ENCODE measurements at places on chromosomes 16 and 17.

DNA sequence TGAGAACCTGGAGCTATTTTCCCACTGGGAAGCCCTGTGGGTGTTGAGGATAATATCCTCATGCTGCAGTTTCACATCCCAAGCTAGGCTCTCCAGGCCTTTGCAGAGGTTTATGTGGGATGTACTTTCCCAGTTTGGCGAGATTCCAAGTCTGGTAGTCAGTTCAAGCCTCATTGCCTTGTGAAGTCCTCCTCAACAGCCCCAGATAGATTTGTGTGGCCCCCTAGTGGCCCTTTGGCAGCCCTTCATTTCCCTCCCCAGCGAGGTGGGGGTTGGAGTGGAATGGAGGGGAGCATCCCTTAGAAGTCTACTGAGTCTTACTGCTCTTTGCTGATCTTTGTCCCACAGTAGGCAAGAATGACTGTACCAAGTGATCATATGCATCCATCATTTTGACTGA lies 137.9 kb downstream of the CDH11 start:
- no peak for DNase-seq

GRCh38 chr16:24446189-24446588 lies 93.2 kb upstream of the RBBP6 start:
- DNase-seq, result no peak

GRCh38 chr17:58436805-58437239 lies 19.5 kb upstream of the RNF43 start:
- no peak for DNase-seq

DNA sequence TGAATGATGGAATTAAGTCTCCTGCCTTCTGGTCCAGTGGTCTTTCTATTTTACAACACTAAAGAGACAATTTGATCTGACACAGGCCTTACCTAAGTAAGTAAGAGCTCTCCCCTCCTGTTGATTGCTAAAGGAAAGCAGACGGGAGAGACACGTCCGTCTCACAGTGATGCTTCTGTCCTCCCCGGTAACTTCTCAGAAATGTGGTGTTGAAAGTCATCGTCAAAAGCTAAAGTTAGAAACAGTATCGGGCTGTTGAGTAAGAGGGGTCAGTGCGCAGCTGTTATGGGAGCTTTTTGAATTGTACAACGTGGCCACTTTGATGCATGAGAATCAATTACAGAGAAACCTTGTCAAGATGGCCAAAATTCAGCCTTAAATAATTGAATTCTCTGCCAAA lies 1.9 kb upstream of the RBFOX1 start:
- DNase-seq, result no peak

DNA sequence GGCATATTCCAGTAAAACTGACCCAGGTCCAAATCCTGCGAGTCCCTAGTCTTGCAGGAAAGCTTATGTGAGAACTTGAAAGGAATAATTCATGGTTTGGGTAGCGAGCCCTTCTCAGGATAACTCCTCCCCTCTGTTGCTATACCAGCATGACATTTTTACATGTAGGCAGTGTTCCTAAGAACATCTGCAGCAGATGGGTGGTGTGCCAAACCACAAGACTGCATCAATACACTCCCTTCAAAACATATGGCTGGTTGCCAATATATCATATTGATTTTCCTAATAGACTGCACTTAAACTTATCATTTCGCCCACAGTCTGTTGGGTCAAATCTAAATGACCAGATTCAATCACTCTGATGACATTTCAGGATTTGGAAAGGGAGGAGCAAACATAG lies 19.9 kb downstream of the PSME3IP1 start:
- DNase-seq, result no peak

GRCh38 chr17:36938566-36939051 lies 1.3 kb downstream of the LHX1 start:
- no peak for DNase-seq

DNA sequence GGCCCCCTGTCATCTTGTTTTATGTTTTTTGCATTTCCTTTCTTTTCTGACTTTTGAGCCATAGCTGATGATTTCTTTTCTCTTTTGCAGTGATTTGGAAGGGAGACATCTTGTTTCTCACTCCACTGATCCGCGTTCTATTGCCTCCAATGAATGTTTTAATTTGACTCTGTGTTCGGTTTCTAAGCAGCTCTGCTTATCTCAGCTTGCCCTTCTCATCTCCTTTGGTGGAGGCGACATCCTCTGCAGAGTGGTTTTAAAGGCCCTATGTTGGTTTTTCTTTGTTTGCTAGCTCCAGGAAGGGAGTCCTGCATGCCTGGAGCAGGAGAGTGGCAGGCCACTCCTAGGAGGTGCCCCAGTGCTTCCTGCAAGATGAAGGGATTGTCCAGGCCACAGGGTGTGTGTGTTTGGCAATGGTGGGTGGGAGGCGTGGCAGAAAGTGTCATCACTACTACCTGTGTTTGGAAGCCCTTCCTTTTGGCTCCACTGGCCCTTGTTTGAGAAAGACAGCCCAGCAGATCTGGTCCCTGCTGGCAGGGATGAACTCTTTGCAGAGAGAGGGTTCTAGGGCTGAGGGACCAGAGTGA lies 13.6 kb downstream of the SMPD3 start:
- DNase-seq, result peak; percentile 27

DNA sequence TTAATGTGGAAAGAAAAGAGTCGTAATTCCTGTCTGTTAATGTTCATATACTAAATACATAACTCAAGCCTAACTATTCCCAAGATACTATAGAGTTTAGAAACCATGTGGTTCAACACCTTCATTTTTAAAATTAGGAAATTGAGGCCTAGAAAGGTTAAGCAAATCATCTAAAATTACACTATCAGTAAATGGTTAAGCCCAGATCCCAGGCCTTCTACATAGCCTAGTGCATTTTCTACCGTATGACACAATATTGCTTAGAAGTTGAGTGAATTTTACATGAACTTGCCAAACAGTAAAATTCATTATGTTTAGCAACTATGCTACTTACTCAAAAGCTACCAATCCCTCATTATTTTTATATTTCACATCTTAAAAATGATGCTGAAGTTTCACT lies 6.8 kb downstream of the NACA2 start:
- no peak for DNase-seq

- no peak for DNase-seq
Measured at GRCh38 chr17:6514371-6514770, 42.0 kb downstream of the PITPNM3 start.

DNA sequence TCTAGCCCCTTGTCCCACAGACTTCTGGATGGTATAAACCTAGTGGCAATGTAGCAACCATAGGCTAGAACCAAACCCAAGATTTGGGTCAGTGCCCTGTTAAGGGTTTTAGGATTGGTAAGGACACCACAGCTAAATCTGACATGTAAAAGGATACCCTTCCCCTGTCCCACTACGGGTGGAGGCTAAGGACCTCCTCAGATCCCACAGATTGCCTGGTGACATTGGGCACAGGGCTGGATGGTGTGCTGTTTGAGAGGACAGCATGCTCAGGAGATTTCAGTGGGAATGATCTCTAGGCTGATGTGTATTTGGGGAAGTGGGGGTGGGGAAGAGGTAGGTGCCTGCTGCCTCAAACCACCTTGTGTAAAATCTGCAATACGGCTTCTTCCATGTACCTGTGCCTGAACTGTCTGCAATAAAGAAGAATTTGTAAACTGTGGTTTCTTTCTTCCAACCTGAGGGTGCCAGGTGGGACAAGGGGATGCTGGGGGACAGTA lies 671 bp upstream of the EDC4 start:
- no peak for DNase-seq

GRCh38 chr16:79601092-79601930 lies 774 bp upstream of the MAF start:
- peak; percentile 71 for DNase-seq

DNA sequence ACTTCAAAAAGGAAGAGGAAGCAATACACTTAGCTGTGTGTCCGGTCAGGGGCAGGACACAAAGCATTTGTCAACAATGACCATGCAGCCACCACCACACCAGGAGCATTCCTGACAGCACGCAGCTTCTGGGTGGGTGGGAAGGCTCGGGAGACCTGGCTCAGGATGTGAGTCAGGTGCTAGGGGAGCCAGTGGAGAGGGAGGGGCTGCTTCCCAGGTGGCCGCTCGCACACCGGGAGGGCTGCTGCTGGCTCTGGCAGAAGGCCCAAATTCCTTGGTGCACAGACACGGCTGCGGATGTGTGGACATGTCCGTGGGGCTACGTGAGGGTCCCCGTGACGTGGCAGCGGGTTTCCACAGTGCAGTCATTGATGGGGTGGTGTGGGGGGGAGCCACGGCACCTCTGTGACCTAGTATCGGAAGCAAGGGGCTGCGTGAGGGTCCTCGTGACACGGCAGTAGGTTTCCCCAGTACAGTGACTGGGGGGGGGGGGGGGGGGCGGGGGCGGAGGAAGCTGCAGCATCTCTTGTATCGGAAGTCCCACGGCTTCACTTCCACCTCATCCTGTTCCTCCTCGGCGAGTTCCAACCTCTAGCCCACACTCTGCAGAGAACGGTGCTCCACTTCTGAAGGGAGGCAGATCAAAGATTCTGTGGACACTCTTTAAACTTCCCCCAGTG lies 112.8 kb downstream of the ZNF778 start:
- peak; percentile 39 for DNase-seq

DNA sequence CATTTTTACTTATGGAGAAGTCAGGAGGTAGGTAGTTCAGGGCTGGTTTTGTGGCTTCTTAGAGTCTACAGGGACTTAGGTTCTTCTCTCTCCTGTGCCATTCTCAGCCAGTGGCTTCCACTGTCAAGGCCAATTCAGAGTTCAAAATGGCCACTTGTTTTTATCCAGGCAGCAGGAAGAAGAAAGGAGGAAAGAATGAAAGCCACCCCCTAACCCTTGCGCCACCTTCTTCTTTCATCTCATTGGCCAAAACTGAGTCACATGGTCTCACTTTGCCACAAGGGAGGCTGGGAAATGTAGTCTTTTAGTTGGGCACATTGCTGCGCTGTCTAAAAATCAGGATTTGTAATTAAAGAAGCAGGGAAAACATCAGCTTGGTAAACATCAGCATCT lies 60.8 kb upstream of the MED9 start:
- DNase-seq, result peak; percentile 31

GRCh38 chr17:48576479-48577309 lies 1.5 kb downstream of the HOXB4 start:
- DNase-seq, result no peak

- no peak for DNase-seq
Measured at GRCh38 chr17:64084940-64085649, 44.8 kb downstream of the ERN1 start.

- no peak for DNase-seq
Measured at GRCh38 chr17:32223703-32224102, 41.9 kb upstream of the RHBDL3 start.

- DNase-seq, result no peak
Measured at GRCh38 chr17:6509031-6509771, 47.2 kb downstream of the PITPNM3 start.

GRCh38 chr16:76502555-76502954 lies 225.4 kb downstream of the CNTNAP4 start:
- no peak for DNase-seq

DNA sequence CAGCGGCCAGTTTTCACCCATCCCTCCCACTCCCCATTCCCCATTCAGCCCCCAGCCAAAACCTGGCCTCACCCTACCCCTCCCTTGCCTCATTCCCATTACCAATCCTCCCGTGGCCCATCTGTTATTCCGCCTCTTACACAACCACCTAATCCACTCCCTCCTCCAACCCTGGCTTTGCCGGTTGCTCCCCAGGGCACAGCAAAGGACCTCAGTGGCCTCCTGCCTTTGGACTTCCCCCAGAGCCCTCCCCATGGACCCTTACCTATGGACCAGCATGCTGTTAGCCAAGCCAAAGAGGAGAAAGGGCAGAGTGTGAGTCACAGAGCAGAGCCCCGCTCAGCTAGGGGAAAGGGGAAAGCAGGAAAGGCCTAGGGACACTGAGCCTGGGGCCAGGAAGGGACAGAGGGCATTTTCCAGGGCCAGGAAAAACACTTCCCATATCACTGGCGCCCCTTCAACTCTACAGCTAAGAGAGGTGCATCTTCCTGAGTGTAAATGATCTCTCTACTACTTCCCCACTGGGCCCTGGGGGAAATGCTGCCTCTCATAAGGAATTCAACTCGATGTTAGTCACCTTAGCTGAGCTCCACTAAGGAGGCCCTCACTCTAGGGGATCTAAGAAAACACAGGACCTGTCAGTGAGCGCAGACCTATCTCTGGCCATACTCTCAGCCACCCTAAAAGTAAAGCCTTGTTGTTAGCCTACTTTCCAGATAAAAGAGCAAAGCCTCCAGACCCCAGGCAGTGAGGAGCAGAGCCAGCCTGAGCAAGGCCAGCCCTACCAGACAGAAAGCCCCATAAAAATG lies 10.6 kb downstream of the PEMT start:
- no peak for DNase-seq

GRCh38 chr17:66605541-66605940 lies 229.4 kb upstream of the CACNG5 start:
- no peak for DNase-seq

DNA sequence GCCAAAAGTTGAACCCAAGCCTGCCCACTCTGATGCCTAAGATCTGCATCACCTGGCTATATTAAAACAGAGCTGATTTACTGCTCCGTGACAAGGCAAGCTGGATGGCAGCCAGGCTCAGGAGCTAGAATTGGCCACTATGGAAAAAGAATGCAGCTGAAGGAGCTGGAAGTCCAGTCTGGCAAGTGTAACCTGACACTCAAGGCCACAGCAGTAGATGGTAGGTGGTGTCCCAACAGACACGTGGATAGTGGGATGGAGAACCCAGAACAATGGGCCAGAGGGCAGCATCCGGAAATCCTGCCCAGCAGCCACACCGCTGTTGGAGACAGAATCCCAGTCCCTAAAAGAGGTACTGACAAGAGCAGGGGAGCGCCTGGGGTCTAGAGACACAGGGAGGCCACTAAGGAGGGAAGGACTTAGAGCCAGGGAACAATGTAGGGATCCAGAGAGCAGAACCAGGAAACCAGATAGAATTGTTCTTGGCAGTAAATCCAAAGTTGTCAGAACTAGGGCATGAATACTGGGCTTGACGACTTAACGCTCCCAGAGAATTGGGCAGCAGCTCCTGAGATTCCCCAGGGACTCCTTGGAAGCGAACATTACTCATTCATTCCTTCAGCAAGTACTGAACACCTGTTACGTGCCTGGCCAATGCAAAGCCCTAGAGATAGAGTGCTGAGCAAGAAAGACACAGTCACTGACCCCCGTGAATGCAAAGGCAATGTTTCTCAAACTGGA lies 85.7 kb downstream of the CDYL2 start:
- DNase-seq, result no peak

DNA sequence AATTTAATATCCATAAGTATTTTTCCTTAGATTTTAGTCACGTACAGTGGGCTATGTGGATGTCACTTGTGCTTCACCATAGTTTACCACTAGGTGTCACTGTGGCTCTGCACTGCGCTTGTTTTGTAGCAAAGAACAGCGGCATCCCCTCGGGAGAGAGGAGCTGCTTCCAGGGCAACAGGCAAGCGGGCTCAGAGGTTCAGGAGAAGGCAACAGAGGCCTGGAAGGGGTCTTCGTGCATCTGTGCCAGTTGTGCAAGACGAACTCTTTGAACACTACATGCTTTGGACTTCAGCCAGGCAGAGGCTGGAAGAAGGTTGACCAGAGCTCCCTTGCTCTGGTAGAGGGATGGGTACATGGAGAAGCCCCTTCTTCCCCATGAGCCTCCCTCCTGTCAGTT lies 20.6 kb downstream of the CYB561 start:
- peak; percentile 76 for DNase-seq

GRCh38 chr17:48374650-48375230 lies 55.3 kb downstream of the SKAP1 start:
- peak; percentile 42 for DNase-seq

- peak; percentile 89 for DNase-seq
Measured at GRCh38 chr17:40177275-40177874, at the start of gene RAPGEFL1. TSS of gene RAPGEFL1 (plus strand) at chr17:40177470. CDS start at chr17:40177862, 392 bp downstream.
